Activated CD8-positive, alpha-beta memory T cell treated with anti-CD3 and anti-CD28 coated beads for 4 hours (primary cell): ENCODE measurements at places on chromosomes 5 and 9.

GRCh38 chr5:115684513-115685037 lies 58.7 kb upstream of the TMED7 start:
- no peak for DNase-seq

- no peak for DNase-seq
Observed at GRCh38 chr9:2634153-2634552, 12.6 kb downstream of the VLDLR start.

DNA sequence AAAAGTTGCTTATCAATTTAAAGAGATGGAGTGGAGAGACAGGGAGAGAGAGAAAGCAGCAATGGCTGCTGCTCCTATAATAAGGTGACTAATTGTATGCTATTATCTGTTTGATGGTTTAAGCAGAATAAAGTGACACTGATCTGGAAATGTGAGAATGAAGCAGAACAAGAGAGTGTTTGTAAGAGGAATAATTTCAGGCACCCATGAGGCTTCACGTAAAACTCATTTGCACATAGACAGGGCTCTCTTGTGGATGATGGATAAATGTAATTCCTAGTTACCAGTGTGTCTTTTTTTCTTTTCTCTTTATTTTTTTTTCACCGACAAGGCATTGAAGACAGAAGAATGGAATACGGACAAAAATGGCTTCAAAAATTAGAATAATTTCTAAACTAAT lies 228.8 kb upstream of the TYRP1 start:
- DNase-seq, result no peak

GRCh38 chr5:120365656-120366446 lies 98.2 kb upstream of the PRR16 start:
- DNase-seq, result no peak

DNA sequence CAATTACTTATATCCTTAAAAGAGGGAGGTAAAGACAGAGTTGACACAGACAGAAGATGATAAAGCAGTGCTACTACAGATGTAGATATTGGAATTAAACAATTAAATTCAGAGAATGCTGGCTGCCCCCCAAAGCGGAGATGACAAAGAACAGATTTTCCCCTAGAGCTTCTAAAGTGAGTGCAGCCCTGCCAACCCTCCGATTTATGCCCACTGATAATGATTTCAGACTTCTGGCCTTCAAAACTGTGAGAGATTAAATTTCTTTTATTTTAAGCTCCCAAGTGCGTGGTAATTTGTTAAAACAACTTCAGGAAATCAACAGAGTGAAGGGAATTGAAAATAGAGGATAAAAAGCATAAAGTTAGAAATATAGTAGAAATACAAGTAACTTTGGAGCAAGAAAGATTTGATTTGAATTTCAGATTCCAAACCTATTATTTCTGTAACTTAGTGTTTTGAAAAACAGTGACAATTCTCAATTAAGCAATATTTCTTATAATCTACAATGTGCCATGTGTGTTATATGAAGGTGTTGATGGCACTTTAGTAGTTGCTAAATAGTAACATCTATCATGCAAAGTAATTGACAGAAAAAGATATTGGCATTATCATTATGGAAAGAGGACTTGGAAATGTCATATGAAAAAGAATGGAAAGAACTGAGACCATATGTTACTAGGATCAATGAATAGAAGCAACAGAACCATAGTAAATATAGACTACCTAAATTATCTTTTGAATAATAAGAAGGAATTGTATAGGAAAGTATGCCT lies 946.4 kb upstream of the PTPRD start:
- DNase-seq, result no peak

GRCh38 chr5:78765756-78766411 lies 117.3 kb upstream of the LHFPL2 start:
- no peak for DNase-seq

- no peak for DNase-seq
Observed at GRCh38 chr5:15606197-15606596, 106.2 kb downstream of the FBXL7 start.

DNA sequence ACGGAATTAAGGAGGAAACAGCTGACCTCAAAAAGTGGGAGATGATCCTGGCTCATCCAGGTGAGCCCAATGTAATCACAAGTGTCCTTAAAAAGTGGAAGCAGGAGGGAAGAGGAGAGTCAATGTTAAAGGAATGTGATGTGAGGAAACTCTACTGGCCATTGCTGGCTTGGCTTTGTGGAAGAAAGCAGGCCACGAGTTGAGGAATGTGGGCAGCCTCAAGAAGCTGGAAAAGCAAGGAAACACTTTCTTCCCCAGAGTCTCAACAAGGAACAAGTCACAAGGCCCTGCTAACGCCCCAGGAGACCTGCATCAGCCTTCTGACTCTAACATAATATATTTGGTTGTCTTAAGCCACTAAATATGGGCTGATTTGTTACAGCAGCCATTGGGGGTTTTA lies 252.8 kb downstream of the PSAT1 start:
- DNase-seq, result no peak

DNA sequence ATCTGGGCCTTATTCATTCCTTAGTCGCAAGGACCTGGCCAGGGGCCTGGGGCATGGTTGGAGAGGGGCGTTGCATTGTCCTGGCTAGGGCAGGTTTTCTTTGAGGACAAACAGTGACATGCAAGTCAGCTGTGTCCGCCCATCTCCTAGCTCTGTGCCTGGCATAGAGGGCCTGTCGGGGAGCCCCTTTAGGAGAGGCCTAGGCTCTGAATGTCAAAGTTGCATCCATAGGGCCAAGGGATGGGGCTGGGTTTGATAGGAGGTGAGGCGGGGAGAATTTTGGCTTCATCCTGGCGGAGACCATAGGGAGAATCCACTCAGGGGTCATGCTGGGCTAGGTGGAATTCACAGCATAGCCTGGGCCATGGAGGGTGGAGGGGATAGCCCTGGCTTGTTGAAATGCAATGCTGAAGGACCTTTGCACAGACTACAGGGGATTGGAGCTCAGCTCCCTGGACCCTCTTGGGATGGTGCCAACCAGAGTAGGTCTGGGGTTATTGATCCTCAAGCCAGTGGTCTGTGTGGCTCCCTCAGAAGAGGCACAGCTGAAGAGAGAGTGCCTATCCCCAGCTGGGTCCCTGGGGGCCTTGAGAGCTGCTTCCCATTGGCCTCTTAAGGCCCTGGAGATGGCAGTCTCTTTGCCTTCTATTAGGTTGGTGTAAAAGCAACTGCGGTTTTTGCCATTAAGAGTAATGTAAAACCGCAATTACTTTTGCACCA lies 104.0 kb downstream of the RGS3 start:
- no peak for DNase-seq

DNA sequence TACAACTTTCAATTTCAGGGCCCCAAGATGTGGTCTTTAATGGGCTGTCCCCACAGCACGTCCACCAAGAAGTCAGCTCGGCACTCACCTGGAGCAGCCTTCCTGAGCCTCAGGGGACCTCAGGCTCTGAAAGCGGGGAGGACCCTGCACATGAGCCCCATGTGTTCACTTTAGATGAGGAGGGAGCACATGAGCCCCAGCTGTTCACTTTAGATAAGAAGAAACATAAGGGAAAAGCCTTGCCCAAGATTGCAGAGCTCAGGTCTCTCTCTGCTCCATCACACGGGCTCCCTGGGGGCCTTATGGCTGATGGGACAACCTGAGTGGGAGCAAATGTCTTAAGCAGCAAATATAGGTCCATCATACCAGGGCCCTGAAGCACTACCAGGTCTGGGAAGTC lies 56.4 kb downstream of the NIPSNAP3B start:
- DNase-seq, result no peak

GRCh38 chr5:87278590-87279100 lies 11.0 kb downstream of the RASA1 start:
- no peak for DNase-seq

GRCh38 chr5:95283761-95284571 lies 928 bp downstream of the MCTP1 start:
- DNase-seq, result no peak

GRCh38 chr5:137487600-137487999 lies 11.5 kb downstream of the SPOCK1 start:
- DNase-seq, result no peak

DNA sequence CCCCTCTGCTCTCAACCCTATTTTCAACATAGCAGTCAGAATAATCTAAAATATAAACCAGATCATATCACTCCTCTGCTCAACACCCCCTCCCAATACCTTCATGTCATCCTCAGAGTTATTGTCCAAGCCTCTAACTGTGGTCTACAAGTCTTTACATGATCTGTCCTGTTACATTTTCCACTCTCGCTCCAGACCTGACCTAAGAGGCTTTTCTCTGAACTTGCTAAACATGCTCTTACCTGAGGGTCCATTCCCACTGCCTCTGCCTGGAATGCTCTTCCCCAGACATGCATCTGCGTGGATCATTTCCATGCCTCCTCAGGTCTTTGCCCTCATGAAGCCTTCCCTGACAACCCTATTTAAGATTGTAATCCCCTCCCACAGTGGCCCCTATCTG lies 12.0 kb downstream of the NIPSNAP3B start:
- no peak for DNase-seq

GRCh38 chr5:80070338-80071056 lies 35.3 kb downstream of the THBS4 start:
- DNase-seq, result no peak

DNA sequence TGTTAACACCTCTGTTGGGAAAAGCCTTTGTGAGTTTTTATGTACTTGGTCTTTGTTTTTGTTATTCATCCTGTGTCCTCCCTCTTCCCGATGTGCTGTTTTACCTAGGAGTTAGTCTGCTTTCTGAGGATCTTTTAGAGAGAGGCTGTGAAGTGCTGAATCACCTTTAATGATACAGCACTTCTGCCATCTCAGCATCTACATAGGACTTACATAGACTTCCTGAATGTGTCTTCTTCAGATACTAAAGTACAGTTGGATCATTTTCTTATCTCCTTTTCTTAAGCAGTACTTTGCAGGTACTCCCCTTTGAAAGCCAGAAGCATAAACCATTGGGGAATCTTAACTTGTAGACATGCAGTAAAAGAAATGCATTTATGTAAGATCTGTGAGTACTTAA lies 31.5 kb downstream of the OTULIN start:
- DNase-seq, result no peak

GRCh38 chr5:118611332-118611945 lies 376.9 kb downstream of the DTWD2 start:
- DNase-seq, result no peak

DNA sequence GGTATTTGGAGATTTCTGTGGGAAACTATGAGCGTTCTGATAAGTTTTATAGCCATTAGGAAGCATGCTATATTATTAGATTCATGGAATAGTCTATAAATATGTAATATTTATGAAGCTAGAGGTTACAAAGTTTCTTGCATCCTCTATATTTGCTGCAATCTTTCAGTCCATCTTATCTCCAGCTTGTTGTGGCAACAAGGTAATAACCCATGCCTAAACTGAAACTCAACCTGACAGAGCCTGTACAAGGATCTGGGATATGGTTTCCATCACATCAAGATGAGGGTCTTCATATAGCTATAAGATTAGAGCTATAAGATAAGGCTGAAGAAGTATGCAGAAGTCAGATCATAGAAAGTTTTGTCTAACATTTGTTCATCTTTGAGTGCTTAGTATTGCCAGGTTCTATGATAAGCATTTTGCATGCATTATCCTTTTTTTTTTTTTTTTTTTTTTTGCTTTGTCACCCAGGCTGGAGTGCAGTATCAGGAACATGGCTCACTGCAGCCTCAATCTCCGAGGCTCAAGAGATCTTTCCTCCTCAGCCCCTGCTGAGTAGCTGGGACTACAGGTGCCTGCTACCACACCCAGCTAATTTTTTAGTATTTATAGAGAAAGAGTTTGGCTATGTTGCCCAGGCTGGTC lies 14.8 kb downstream of the BAAT start:
- DNase-seq, result no peak

GRCh38 chr5:150347451-150347850 lies 10.0 kb upstream of the TCOF1 start:
- no peak for DNase-seq

GRCh38 chr9:27967210-27967609 lies 393.9 kb upstream of the C9orf72 start:
- no peak for DNase-seq

DNA sequence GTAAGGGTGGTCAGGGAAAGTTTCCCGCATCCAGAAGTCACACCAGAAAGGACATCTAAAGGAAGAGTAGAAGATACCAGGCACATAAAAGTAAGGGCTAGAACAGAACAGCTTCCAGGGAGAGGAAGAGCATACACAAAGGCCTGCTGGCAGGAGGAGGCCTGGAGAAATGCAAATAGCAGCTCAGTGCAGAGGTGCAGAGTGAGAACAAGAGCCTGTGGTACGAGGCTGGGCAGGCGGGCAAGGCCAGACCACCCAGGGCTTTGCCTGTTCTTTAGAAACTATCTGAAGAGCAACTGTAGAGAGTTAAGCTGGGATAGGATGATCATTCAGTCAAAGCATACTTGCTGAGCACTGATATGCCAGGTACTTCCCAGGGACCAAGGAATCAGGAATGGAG lies 115.3 kb downstream of the DROSHA start:
- DNase-seq, result no peak

GRCh38 chr5:18325431-18325830 lies 691.2 kb downstream of the TAF11L14 start:
- no peak for DNase-seq

DNA sequence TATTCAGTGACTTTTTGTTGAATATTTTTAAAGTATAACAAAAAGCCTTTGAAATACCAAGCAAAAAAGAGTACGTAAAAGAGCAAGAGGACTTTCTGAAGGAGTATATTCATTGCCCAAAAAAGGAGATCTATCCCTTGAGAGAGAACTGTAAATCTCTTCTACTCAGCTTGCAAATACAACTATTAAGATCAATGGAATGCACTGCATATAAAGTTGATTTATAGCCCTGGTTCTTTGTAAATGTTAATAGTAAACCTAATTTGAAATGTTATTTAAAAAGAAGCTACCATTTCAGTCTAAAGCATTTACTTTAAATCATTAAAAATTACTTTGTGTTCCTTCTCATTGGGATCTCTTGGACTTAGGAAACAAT lies 168.1 kb downstream of the PDE4D start:
- no peak for DNase-seq

DNA sequence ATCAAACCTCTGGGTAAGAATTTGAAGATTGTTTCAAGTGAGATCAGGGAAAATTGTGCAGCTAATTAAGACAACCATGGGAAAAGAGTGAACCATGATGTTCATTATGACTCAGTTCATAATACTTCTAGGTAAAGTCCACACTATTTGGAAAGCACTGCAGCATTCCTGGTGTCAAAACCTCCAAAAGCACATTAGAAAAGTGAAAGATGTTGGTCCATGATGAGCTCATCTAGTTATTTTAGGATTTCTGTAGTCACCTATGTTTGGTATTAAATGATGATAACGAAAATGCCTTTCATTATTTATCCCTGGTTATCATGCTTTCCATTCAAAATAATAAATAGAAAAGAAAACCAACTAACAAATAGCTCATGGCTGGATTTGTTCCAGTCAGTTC lies 49.1 kb downstream of the PTCD2 start:
- no peak for DNase-seq

GRCh38 chr9:125655691-125656410 lies 51.2 kb downstream of the MAPKAP1 start:
- DNase-seq, result no peak

- peak; percentile 35 for DNase-seq
Observed at GRCh38 chr9:129383561-129384490, 205.8 kb upstream of the IER5L start.

DNA sequence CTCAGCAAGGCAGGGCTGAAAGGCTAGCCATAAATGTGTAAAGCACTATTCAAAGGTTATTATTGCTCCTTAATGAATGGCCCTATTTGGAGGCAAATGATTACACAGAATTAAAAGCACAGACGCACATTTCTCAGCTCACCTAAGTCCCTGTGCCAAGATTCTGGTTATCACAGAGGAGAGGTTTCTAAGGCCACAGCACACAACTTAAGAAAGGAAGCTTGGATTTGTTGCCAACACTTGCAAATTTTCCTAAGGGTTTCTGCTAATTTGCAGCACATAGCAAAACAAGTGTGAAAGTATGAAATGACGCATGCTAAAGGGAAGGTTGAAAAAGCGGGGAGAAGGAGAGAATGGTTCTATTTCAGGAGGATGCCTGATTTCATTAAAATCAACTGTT lies 834.1 kb upstream of the C9orf72 start:
- no peak for DNase-seq
